CD4-positive, alpha-beta T cell treated with Interleukin-17A for 1 hour (primary cell): ENCODE measurements at places on chromosomes 7 and 10.

GRCh38 chr10:71569775-71570588 is 149.6 kb downstream of the C10orf105 start:
- DNase-seq = peak; percentile 76

DNA sequence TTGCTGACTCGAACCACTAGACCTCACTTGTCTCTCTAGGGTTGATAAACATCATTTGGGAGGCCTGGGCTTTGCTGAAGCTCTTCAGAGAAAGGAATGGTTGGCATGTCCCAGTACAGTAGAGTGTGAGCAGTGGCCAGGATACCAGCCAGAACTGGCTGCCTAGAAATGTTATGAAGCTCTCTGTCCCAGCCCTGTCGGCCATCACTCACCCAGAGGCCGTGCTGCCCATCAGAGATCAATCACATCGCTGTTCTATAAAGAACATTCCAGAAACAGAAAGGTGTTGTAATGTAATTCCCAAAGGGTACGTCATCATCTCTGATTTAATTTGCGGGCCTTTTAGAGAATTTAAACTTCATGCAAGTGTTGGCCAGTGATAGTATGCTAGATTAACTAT is 111.5 kb downstream of the PRPF18 start:
- DNase-seq = no peak

GRCh38 chr7:47040795-47041347 is 541.0 kb downstream of the TNS3 start:
- DNase-seq = no peak

GRCh38 chr7:131555552-131556052 is 826 bp downstream of the PODXL start:
- DNase-seq = no peak

DNA sequence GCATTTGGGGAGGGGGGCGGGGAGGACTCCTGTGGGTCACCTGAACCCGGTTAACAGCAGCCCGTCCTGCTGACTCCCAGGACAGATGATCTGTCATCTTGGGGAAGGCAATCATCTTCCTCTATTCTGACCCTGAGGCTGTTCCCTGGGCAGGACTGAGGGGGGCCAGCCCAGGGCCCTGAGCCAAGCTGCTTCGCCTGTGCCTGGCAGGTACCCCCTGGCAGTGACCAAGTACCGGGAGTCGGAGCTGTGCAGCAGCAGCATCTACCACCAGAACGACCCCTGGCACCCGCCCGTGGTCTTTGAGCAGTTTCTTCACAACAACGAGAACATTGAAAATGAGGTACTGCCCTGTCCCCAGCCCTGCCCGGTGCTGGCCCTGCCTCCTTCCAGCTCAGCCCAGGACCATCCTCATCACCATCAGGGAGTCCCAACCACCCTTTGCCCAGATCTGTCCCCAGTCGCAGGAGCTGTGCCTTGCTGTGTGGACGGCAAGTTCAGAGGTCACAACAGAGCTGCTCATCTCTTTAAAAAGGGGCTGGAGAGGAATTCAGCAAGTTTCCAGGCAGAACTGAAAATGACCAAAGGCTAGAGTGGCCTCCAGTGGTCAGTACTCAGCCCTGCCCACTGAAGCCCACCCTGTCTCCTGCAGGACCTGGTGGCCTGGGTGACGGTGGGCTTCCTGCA is 8.1 kb downstream of the AOC1 start:
- no peak for DNase-seq
